ENCODE measurements at places on chromosomes 1 and 21.
A peak's percentile ranks its signal among the peaks of the same experiment; 100 is the strongest.

GRCh38 chr1:227845519-227845918 lies 30.0 kb downstream of the PRSS38 start:
- no peak for DNase-seq

GRCh38 chr21:27366646-27367235 lies 399.9 kb upstream of the ADAMTS5 start:
- no peak for DNase-seq

- no peak for DNase-seq
Measured at GRCh38 chr1:57832612-57833011, 408.8 kb upstream of the DAB1 start.

DNA sequence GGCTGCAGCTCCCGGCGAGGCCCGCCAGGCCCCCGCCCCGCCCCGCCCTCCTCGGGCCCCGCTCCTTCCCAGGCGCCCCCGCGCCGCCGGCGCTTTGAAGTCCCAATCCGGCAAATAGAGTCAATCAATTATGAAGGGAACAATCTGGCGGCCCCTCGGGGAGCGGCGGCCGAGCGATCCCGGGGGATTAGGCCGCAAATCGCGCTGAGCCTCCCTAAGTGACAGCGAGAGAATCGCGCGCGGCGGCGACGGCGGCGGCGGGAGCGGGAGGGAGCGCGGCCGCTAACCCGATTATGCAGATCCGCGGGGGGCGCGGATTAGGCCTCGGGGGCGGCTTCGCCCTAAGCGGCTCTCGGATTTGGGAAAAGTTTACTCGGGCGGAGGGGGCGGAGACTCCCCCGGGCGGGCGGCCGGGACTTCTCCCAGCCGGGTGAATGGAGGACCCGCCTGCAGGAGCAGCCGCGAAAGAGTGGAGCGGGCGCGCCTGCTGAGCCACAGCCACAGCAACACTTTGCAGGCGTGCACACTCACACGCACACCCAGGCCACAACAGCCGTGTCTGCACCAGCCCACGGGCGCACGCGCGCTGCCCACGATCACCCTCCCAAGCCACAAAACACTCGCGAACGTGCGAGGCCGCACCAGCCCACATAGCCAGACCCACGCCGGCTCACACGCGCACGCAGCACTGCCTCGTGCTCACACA lies 23.0 kb upstream of the DMBX1 start:
- peak; percentile 18 for DNase-seq

GRCh38 chr1:162301696-162302095 lies 75.0 kb downstream of the SPATA46 start:
- DNase-seq: no peak

- no peak for DNase-seq
Measured at GRCh38 chr1:89903550-89903949, 82.7 kb downstream of the LRRC8D start.

GRCh38 chr1:74766579-74766978 lies 33.6 kb downstream of the TYW3 start:
- DNase-seq: no peak
